A673 (cell line): ENCODE measurements at places on chromosomes 6 and 20. TPM values are rescaled to one million over a fixed set of nuclear protein-coding genes. Genes with fewer than 3 reads are reported as not detected.
A peak's percentile ranks its signal among the peaks of the same experiment; 100 is the strongest.

GRCh38 chr6:28353981-28354676, 4.4 kb downstream of the ZKSCAN3 start:
- DNase-seq = no peak
- H3K36me3 ChIP-seq = no peaks in the 10 kb centered on the region
- H3K27ac ChIP-seq = no peak overlapping the region
- H3K4me1 ChIP-seq = peaks cover 14% of the 10 kb centered on the region
- no peaks in the 10 kb centered on the region for H3K27me3 ChIP-seq

DNA sequence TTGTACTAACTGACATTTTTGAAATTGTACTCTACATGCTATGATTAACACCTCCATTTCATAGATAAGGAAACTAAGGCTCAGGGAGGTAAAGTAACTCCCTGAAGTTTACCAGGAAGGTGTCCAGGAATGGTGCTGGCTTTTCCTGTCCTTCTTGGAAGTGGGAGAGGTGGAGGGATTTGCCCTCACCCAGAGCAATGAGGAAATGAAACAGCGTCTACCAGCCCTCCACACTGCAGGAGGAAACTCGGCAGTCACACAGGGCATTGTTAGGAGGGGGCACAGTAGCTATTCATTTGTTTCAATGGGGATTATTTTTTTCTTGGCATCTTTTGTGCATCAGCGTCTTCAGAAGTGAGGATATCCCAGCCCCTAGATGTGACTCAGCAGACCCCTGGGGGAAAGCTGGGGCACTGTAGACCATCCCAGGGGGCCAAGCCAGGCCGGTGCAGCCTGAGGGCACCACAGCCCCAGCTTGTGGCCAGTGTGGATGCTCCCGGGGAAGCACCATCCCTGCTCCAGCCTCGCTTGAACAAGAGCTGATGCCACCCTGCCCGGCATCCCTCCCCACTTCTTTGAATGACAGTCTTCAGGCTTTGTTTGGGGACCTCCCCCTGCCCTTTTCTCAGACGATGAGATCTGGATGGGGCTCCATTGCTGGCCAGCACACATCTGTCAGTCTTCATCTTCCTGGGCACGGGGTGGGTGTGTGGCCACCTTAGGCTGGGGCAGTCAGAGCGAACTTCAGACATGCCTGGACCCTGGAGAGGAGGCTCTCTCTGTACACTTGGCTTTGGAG, 224.4 kb upstream of the PMEPA1 start:
- H3K27ac ChIP-seq = no peak overlapping the region
- no peaks in the 10 kb centered on the region for H3K27me3 ChIP-seq
- no peaks in the 10 kb centered on the region for H3K4me1 ChIP-seq
- DNase-seq = peak; percentile 25
- no peak overlapping the region for H3K4me3 ChIP-seq
- H3K36me3 ChIP-seq = no peaks in the 10 kb centered on the region

DNA sequence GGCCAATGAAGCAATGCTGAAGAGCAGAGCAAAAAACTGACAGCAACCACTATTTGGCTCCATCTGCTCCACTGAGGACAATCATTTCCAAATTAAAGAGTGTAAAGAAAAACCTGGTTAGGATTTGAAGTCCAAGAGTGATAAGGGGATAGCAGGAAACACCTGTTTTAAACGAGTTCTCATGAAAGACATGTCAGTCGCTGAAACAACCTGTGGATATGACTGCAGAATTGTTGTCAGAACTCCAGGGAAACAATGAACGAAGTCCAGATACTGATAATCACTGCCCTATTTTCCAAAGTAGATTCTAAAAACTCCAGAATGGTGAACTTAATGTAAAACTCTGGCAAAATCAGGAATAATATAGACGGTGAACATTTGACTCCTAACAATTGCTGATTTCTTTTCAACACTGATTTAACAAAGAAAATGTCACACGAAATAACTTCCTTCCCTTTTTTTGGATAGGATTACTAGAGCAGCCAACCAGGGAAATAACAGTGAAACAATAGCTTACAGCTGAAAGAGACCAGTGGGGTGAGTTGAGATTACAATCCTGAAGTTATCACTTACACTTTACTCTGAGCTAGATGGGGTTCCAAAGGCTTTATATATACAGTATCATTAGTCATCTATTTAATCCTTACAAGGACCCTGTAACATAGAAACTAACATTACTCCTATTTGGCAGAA, 83.7 kb downstream of the ELOVL5 start:
- no peak overlapping the region for H3K4me3 ChIP-seq
- no peaks in the 10 kb centered on the region for H3K4me1 ChIP-seq
- H3K27ac ChIP-seq = no peak overlapping the region

- no peak overlapping the region for H3K27ac ChIP-seq
- H3K36me3 ChIP-seq = no peaks in the 10 kb centered on the region
- no peak overlapping the region for H3K4me3 ChIP-seq
- peaks cover 48% of the 10 kb centered on the region for H3K27me3 ChIP-seq
- H3K4me1 ChIP-seq = no peaks in the 10 kb centered on the region
Measured at GRCh38 chr6:89952686-89953085, 58.4 kb downstream of the GJA10 start.

DNA sequence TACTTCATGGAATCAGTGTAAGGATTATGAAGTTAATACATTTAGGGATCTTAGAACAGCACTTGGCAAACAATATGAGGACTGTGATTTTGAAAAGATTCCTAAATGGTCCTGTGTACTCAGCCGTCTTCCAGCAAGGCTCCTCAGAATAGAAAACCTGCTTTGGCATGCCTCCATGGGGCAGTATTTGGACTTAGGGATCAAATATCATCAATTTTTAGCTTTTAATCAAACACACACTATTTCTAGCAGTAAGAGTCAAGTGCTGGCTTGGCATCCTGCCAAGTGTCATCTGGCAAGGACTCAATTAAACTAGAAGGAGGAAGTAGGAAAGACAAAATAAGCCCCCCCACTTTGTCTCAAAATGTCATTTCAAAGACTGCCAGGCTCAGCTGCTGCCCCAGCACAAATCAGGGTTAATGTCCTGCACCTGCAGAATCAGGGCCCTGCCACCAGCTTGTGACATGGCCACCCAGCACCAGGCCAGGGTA, 40.8 kb downstream of the IYD start:
- H3K36me3 ChIP-seq = no peaks in the 10 kb centered on the region
- no peak overlapping the region for H3K27ac ChIP-seq
- peak; percentile 41 for DNase-seq
- H3K4me1 ChIP-seq = peaks cover 31% of the 10 kb centered on the region
- no peaks in the 10 kb centered on the region for H3K27me3 ChIP-seq

- peaks cover 5% of the 10 kb centered on the region for H3K4me1 ChIP-seq
- H3K27me3 ChIP-seq = no peaks in the 10 kb centered on the region
- no peak overlapping the region for H3K27ac ChIP-seq
- no peak overlapping the region for H3K4me3 ChIP-seq
Measured at GRCh38 chr6:13528232-13528631, 40.8 kb upstream of the GFOD1 start.

DNA sequence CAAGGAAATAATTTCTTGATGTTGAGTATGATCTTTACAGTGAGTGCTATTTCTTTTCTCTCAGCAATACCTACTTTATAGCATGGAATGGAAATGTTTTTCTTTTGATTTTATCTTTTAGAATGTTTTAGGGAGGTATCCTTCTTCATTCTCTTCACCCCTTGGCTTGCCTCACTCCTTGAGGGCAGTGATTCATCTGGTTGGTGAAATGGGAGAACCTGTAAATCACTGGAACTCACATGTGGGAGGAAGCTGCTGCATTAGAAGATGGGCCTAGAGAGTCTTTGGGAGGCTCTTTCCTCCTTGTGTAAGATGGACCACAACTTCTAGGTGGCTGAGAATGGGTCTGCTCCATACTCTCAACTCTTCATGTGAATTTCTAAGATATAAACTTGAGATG, 244.8 kb upstream of the SYNCRIP start:
- H3K27ac ChIP-seq = no peak overlapping the region
- H3K4me1 ChIP-seq = no peaks in the 10 kb centered on the region
- no peaks in the 10 kb centered on the region for H3K27me3 ChIP-seq
- DNase-seq = no peak

DNA sequence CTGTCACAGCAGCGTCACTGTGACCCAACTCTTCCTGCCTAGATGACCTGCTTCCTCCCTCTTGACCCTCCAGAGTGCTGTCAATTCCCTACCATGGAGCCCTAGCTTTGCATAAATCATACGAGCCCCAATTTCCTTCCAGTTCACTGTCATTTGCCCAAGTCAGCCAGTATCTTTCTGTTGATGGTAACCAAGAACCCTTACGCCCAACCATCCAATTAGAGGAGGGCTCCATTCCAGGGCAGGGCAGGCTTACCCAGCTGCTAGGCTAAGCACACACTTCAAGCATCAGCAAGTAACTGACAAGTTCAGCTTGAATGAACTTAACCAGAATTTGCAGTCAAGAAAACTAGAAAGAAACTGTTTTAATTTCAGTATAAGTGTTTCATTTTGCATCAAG, 25.7 kb downstream of the WFDC3 start:
- H3K27ac ChIP-seq = no peak overlapping the region
- no peaks in the 10 kb centered on the region for H3K27me3 ChIP-seq
- no peaks in the 10 kb centered on the region for H3K36me3 ChIP-seq
- no peaks in the 10 kb centered on the region for H3K4me1 ChIP-seq
- no peak overlapping the region for H3K4me3 ChIP-seq

DNA sequence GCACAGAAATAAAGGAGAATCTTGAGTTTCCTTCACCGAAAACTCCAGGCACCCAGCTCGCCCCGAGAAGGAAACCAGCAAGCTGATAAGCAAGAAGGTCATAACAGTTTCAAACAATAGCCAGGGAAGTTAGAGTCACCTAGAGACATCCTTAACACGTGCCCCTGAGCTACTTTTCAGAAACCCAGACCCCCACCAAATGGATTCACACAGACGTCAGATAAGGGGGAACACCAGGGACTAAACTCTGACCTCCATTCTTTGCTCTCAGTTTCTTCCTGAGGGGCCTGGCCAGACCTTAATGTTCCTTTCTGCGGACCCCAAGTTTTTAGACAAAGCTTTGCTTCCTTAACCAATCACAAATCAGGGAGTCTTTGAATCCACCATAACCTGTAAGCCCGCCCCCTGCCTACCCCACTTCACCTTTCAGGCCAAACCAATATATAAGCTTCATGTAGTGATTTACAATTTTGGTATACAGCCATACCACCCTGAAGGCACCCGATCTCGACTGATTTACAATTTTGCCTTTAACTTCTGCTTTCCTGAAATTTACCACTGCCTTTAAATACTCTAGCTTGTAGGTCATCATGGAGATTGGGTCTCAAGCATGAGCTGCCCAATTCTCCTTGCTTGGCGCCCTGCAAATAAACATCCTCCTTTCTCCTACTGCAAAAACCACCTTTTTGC, 11.7 kb downstream of the SOD2 start:
- H3K4me3 ChIP-seq = no peak overlapping the region
- no peaks in the 10 kb centered on the region for H3K27me3 ChIP-seq
- no peak for DNase-seq
- H3K27ac ChIP-seq = no peak overlapping the region
- H3K4me1 ChIP-seq = no peaks in the 10 kb centered on the region

- H3K27ac ChIP-seq = no peak overlapping the region
- H3K4me3 ChIP-seq = no peak overlapping the region
- no peaks in the 10 kb centered on the region for H3K4me1 ChIP-seq
Measured at GRCh38 chr6:33679761-33680160, 31.7 kb downstream of the UQCC2 start.

GRCh38 chr6:100780648-100781047, 100.5 kb downstream of the ASCC3 start:
- no peak overlapping the region for H3K27ac ChIP-seq
- no peak overlapping the region for H3K4me3 ChIP-seq
- no peaks in the 10 kb centered on the region for H3K36me3 ChIP-seq
- DNase-seq = no peak
- H3K4me1 ChIP-seq = peaks cover 2% of the 10 kb centered on the region
- no peaks in the 10 kb centered on the region for H3K27me3 ChIP-seq

- no peaks in the 10 kb centered on the region for H3K27me3 ChIP-seq
- H3K4me1 ChIP-seq = peaks cover 43% of the 10 kb centered on the region
- H3K36me3 ChIP-seq = peaks cover 44% of the 10 kb centered on the region
- peak overlapping the region; percentile 87 for H3K4me3 ChIP-seq
Measured at GRCh38 chr6:139369568-139370282, 4.7 kb downstream of the CITED2 start.

- H3K4me3 ChIP-seq = no peak overlapping the region
- H3K27ac ChIP-seq = no peak overlapping the region
- H3K27me3 ChIP-seq = peaks cover 53% of the 10 kb centered on the region
- no peaks in the 10 kb centered on the region for H3K4me1 ChIP-seq
- DNase-seq = no peak
- H3K36me3 ChIP-seq = no peaks in the 10 kb centered on the region
Measured at GRCh38 chr20:20930500-20930899, 175.7 kb downstream of the LINC00237 start.

GRCh38 chr6:11727998-11728961, 50.3 kb downstream of the ADTRP start:
- no peak overlapping the region for H3K27ac ChIP-seq
- H3K4me3 ChIP-seq = no peak overlapping the region
- peaks cover 80% of the 10 kb centered on the region for H3K27me3 ChIP-seq
- DNase-seq = no peak

GRCh38 chr6:154602296-154602695, 91.8 kb upstream of the CNKSR3 start:
- no peak overlapping the region for H3K27ac ChIP-seq
- H3K27me3 ChIP-seq = no peaks in the 10 kb centered on the region
- no peaks in the 10 kb centered on the region for H3K4me1 ChIP-seq
- no peaks in the 10 kb centered on the region for H3K36me3 ChIP-seq

GRCh38 chr6:46324706-46325105, 153.9 kb upstream of the ENPP5 start:
- peaks cover 13% of the 10 kb centered on the region for H3K27me3 ChIP-seq
- H3K27ac ChIP-seq = no peak overlapping the region
- no peak for DNase-seq

DNA sequence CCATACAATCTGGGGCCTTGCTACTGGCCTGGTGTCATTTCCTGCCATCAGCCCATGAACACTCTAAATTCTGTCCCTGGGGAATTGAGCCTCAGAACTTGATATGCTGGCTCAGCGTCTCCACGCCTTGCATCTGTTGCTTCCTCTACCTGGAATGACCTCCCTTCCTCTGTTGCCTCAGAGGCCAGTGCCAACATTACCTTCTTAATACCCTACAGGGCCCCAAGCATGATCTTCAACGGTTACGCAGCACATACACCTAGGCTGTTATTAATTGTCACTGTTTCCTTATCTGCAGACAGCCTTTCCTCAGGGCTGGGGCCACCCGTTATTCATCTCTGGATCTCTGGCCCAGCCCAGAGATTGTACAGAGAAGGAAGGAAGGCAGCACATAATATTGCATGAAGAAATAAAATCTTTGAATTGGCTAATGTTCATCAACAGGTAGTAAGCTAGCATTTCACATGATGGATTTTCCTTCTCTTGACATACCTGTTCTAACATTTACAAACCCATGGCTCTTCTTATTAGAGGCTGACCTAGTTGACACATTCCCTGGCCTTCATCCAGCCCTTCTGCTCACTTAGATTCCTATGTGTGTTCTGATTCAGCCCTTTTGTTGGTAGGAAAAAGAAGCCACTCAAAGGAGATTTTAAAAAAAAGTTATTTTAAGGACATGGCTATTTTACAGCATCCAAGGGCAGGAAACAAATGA, 8.4 kb upstream of the RNF182 start:
- peaks cover 26% of the 10 kb centered on the region for H3K4me1 ChIP-seq
- H3K36me3 ChIP-seq = no peaks in the 10 kb centered on the region
- H3K27ac ChIP-seq = no peak overlapping the region
- H3K27me3 ChIP-seq = no peaks in the 10 kb centered on the region
- peak; percentile 55 for DNase-seq
- no peak overlapping the region for H3K4me3 ChIP-seq

The MAS1 gene
- not detected in 2 replicates for total RNA-seq

The C6orf58 gene
- 0.64 and 1.1 TPM in 2 replicates for total RNA-seq
